ENCODE measurements at places on chromosomes 3 and 15.
A peak's percentile ranks its signal among the peaks of the same experiment; 100 is the strongest.

DNA sequence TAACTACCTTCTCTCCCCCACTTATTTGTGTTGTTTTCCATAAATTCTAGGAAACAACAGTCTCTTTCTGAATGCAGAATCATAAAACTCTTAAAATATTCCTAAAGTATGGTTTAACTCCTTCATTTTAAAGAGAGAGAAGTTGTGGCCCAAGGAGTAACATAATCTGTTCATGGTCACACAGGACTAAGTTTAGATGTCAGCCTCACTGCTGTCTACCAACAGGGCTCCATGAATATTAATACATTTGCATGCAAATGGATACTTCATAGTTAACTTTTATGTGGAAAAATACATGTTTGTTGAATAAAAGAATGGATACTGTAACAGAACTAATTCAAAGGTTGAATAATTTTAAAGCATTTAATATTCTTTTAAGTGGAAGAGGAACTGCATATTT is 18.5 kb upstream of the IL1RAP start:
- DNase-seq = no peak

DNA sequence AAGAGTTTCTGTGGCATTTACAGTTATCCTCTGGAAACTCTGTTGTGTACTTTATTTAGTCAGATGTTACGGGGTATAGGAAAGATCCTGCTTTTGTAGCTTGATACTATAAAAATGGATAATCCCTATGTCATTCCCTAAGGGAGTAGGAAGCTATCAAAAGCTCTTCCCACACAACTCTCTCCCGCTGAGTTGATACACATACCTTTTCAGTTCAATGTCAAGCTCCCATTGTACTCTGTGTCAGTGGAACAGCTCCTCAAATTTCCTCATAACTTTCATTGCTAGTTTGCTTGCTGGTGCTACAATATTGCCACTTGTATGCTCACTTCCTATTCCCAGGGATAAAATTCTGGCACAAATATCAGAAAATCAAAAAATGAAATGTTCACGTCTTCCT is 893.3 kb upstream of the GBE1 start:
- DNase-seq = no peak

DNA sequence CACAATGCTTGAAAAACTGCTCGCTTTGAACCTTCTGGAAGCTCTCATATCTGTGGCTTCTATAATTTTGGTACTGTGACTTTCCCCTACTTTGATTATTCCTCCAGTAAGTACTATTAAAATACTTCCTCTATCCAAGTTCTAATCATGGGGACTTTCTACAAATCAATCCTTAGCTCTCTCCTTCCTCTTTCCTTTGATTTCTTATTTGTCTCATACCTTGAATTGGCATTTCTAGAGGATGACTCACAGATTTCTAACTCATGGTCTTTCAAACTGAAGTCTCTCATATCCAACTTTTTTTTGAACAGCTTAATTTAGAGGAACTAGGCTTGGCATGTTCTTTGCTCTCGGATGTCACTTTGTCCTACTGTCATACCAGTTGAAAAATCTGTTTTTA is 241.8 kb downstream of the TBC1D5 start:
- no peak for DNase-seq

DNA sequence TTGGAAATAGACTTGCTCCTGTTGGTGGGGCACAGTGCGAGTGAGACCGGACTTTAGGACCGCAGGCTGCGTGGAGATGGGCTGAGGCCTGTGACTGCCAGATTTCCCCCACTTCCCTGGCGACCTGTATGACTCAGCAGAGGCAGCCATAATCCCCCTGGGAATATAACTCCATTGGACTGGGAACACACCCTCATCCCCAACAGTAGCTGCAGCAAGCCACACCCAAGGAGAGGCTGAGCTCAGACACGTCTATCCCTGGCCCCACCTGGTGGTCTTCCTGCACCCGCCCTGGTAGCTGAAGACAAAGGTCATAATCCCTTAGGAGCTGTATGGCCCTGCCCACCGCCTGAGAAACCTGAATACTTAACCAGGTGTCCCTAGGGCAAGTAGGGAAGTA is 42.6 kb downstream of the DZIP1L start:
- no peak for DNase-seq

DNA sequence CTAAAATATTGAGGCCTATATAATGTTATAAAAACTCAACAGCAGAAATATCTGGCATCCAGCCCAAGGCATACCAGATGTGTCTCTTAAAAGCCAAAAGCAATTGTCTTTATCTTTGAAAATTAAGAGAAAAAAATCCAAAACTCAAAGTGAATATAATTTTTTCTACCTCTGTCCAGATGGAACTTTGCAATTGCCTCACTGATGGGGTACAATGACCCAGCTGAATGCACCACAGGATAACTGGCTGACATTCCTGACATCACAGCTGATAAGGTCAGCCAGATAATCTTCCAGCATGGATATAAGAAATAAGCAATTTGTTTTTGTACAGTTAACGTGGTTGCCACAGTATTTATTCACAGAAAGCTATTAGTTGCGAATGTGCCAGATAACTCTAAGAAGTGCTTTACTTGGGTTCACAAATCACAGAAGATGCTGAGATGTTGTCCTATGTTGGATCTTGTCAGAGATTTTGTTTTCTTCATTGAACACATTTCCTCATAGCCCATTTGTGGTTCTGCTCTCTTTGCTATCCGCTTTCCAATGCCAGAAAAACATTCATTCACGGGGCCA is 566.9 kb upstream of the CCDC54 start:
- no peak for DNase-seq

- DNase-seq = peak; percentile 41
Observed at GRCh38 chr3:14329116-14329830, 73.1 kb upstream of the SLC6A6 start.

- no peak for DNase-seq
Observed at GRCh38 chr15:49134683-49135341, 20.6 kb downstream of the COPS2 start.

DNA sequence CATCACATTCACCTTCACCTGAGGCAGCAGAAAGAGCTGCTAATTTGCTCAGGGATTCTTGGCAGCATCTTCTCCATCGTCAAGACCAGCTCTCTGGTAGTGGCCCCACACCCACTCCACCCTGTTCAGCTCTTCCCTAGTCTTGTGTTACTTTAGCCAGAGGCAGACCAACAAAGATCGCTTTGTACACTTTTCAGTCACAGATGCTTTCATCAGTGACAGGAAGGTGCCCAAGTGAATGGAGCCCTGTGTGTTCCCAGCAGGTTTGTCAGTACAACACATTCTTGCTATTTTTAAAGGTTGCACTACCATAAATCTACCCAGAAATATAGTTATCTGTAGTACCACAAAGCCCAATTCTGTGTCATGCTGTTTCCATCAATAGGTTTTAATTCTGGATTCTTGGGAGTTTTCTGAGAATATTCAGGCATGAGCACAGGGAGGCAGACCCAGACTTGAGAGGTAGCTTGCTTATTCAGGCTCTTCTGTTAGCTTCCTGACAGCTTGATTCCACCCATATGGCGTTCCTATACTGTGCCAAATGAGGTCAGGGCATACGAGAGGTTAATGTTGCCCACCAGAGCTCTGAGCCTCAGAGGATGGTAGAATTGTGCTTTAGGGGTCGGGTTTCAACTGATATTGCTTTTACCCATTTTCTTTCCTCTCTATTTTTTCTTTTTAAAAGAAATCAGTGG is 109.8 kb upstream of the MANF start:
- no peak for DNase-seq

DNA sequence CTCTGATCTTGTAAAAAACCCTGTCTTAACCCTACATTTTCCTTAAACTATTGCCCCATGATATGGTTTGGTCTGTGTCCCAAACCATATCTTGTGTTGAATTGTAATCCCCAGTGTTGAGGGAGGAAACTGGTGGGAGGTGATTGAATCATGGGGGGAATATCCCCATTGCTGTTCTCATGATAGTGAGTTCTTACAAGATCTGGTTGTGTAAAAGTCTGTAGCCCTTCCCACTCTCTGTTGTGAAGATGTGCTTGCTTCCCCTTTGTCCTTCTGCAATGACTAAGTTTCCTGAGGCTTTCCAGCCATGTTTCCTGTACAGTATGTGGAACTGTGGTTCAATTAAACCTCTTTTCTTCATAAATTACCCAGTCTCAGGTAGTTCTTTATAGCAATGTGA is 881.4 kb downstream of the DIPK2A start:
- no peak for DNase-seq

GRCh38 chr3:156725682-156726081 is 51.3 kb downstream of the TIPARP start:
- DNase-seq = no peak

DNA sequence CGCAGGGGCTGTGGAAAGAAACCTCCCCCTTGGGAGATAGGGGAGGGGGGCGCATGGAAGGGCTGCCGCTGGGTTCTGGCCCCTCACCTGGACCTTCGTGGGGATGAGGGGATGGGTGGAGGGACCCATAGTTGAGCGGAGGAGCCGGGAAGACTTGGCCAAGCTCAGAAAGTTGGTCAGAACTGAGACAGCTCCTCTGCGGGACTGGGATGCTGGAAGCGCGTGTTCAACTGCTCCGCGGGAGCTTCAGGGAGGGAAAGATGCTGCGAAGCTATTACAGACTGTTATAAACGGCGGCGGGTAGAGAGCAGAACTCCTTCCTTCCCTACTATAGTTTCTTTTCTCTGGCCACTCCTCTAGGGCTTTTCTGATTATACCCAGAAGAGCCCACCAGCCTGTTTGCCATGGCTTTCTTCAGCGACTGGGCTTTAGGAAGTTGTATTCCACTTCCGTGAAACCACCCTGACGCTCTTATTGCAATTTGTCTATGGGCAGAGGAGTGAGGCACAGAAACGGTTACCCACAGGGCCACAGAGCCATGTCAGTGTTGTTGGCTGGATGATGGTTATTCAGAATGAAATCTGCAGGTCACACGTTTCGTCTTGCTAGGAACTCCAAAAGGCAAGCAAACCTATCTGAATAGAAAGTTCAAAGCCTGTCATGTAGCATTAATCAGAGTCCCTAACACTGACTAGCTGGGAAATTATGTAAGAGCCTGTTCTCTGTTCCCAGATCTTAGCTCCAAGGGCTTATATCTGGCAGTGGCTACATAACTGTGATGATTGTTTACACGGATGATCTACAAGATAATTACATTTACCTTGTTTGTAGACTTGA is 1.1 kb downstream of the SYNPR start:
- peak; percentile 15 for DNase-seq

DNA sequence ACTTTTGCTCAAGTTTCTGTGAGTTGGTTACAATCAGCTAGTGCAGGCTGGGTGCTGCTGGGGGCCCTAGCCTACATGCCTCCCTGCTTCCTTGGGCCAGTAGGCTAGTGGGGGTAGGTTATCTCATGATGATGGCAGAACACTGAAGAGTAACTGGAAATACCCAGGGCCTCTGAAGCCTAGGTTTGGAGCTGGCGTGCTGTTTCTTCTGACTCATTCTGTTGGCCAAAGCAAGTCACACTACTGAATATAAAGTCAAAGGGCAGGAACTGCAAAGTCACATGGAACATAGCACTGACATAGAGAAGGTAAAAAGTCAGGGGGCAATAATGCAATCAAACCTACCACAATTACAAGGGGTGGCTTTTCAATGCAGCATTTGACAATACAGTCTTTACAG is 34.5 kb downstream of the RASGRP1 start:
- no peak for DNase-seq

DNA sequence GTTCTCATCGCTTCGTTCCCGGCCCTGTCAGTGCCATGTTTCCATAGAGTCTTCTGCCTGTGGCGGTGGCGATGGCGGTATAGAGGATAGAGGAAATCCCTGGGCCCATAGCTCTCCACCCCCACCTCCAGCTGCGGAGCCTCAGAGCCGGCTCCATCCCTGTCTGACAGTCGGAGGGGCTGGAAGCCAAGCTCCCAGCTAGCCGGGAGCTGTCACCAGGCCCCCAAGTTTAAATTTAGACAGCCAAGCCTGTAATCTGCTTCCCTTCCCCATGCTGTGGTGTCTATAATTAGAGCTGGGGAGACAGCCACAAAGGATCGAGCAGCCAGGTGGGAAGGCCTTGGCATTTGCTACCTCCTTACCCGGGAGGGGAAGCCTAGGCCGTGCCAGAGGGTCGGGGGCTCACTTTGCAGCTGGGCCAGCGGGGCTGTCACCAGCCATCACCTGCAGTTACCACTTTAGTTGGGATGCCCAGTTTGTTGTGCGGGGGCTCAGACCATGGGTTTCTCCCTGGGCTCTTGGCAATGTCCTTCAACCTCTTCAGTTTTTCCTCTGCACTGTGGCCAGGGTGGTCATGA is 56.3 kb upstream of the SEC13 start:
- DNase-seq = no peak

- DNase-seq = no peak
Observed at GRCh38 chr3:42067326-42067725, 23.8 kb upstream of the TRAK1 start.

DNA sequence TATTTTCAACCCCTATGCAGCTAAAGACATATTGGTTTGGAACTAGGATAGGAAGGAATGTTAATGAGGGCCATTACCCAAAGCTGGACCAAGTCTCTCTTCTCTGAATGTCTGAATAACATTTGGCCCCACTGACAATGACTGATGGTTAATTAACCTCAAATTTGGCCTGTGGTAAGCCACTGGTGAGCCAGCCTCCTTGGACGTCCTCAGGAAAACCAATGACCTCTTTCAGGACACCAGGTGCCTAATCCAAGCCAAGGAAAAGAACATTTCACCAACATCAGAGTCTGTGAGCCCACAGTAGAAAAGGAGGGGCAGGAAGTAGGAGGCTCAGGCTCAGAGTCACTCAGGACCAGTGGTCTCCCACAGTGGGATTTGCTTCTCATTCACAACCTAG is 56.4 kb upstream of the ETV5 start:
- no peak for DNase-seq

DNA sequence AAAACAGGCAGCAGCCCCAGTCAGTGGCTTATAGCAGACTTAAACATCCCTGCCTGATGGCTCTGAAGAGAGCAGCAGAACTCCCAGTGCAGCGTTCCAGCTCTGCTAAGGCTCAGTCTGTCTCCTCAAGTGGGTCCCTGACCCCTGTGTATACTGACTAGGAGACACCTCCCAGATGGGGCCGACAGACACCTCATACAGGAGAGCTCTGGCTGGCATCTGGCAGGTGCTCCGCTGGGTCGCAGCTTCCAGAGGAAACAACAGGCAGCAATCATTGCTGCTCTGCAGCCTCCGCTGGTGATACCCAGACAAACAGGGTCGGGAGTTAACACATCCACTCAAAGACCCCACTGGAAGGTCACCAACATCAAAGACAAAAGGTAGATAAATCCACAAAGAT is 93.5 kb downstream of the RFX7 start:
- no peak for DNase-seq

DNA sequence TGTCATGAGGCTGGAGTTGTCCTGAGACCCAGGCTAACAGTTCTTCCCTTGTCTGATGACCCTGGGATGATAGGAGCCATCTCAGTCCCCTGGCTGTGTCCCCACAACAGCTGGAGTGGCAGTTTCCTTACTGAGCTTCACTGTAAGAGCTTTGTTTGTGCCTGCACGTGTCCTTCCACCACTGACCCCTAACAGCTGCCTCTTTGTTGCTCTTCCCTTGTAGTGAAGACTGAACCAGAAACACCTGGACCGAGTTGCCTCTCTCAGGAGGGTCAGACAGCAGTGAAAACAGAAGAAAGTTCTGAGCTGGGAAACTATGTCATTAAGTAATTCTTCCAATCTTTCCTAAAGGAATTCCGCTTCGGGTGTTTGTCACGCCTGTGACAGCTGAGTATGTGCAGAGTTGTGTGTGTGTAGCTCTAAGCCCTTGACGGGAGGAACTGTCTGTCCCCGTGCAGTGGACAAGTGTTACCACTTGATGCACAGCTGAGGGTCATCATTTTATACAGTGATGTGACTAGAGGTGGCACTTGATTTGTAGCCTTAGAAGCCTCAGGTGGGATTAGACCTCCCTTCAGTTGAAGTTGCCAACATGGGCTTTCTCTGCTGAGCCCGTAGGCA is 25.0 kb downstream of the MAP6D1 start:
- DNase-seq = no peak

GRCh38 chr15:80512726-80513660 is 108.8 kb downstream of the ARNT2 start:
- no peak for DNase-seq
